ENCODE measurements at places on chromosomes 12 and 14.

DNA sequence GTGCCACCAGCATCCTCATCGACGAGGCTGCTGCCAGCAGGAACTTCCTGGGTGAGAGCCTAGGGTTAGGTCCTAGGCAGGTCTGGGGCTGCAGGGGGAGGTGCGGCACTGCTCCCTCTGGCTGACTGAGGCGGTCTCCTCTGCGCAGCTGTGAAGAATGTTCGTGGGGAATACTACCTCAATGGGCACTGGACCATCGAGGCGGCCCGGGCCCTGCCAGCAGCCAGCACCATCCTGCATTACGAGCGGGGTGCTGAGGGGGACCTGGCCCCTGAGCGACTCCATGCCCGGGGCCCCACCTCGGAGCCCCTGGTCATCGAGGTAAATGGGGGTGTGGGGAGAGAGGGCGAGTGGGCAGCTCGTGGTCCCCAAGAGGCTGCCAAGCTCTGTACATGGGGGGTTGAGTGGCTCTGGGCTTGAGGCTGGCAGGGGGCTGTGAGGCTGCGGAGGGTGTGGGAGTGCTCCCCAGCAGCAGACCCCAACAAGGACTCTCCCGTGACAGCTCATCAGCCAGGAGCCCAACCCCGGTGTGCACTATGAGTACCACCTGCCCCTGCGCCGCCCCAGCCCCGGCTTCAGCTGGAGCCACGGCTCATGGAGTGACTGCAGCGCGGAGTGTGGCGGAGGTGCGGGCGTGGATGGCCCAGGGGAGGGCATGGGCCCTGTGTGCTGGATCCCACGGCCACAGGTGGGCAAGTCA lies 14.4 kb downstream of the PAPLN start:
- DNase-seq = no peak

- no peak for DNase-seq
These were observed 722.5 kb upstream of the ATXN7L3B start for GRCh38 chr12:73815072-73815645.

DNA sequence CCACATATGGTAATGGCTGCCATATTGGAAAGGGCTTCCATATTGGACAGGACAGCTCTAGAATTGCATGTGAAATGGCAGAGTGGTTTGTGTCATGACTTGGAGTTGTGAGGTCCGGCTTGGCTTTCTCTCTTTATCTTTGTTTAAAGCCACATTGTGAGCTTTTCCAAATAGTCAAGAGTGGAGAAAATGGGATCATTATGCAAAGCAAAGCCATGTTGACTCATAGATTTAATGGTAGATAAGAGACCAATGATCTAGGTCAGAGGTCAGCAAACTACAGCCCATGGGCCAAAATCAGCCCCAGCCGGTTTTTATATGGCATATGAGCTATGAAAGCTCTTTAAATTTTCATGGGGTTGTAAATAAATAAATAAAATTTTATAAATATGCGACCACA lies 449.1 kb downstream of the BCL11B start:
- no peak for DNase-seq

- no peak for DNase-seq
These were observed 464.4 kb downstream of the ZFP36L1 start for GRCh38 chr14:68328509-68328908.

- DNase-seq = no peak
These were observed 175.5 kb downstream of the MED13L start for GRCh38 chr12:116101991-116102390.

GRCh38 chr14:93039649-93040315 lies 75.9 kb downstream of the ITPK1 start:
- no peak for DNase-seq

DNA sequence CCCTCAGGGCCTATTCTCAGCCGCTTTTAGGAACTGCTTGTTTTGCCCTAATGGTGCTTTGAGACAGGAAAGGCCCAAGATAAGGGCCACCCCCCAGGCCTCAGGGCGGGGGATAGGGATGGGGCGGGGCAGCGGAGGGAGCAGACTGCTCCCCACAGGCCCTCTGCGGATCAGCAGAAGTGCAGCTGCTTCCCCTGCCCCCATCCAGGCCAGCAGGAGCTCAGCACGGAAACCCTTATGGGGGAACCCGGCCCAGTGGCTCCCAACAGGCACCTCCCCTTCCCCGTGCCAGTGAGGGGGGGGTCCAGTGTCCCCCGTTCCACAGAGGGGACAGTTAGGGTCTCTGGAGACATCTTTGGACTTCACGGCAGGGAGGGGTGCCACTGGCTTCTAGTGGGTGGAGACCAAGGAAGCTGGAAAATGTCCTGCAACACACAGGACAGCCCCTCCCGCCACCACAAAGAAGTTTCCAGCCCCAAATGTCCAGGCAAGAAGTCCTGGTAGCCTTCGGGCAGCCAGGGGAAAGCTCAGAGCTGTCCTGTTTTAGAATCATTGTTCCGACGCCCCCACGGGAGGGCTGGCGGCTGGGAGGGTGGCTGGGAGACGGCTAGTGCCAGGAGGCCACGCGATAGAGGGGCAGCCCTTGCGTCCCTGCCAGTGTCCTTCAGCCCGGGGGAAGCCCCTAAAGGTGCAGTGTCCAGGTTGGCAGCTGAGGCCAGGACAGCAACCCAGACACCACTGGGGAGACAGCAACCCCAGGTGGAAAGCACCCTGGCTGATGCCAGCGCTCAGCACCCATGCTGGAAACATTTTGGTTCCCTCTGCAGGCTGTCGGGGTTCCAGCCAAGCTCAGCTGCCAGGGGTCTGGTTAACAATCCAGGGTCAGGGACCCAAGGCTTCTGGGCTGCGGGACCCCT lies 10.4 kb upstream of the GPR132 start:
- no peak for DNase-seq

DNA sequence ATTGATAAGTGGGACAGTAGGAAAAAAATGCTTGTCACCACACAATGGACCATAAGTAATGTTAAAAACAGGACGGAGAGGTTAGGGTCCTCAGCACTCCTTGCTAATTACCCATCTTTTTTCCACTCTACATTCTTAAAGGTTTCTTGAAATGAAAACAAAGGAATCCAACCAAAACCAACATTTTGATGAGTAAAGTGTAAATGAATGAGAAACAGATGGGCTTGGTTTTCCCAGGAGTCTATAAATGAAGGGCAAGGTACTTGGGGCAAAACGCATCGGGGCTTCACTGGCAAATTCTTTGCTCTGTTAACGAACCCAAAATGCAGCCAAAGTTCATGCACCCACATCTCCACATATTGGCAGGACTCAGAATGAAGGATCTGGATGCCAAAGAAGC lies 129.2 kb upstream of the BMP4 start:
- no peak for DNase-seq

GRCh38 chr14:103104654-103105452 lies 10.3 kb downstream of the EXOC3L4 start:
- no peak for DNase-seq
